Stimulated activated CD8-positive, alpha-beta memory T cell treated with anti-CD3 and anti-CD28 coated beads, Interleukin-2, amount 100 ng/mL, for 1 hour (primary cell): ENCODE measurements at places on chromosomes 3 and 15.

- no peak for DNase-seq
Observed at GRCh38 chr3:68936856-68937255, 4.5 kb upstream of the TAFA4 start.

DNA sequence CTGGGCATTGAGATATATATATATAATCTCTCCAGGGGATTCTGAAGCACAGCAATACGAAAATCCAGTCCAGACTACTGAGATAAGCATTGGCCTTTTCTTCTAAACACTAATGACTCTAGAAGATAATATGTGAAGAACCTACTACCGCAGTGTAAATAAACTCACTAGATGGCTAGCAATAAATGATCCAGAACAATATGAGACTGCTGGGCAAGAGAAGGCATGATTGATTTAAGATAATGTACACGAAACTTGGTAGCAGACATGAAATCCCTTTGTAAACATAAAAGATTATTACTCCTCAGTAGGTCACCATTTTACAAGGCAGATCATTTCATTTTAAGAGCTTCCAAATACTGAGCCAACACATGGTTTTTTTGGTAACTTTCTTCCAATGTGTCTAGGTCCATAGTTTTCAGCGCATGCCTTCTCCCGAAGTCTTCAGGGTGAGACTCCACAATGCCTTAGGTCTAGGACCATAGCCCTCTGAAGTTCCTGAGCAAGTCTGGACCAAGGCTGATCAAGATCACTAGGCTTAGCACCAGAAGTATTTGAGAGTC lies 193.2 kb downstream of the LRRN1 start:
- DNase-seq: no peak

DNA sequence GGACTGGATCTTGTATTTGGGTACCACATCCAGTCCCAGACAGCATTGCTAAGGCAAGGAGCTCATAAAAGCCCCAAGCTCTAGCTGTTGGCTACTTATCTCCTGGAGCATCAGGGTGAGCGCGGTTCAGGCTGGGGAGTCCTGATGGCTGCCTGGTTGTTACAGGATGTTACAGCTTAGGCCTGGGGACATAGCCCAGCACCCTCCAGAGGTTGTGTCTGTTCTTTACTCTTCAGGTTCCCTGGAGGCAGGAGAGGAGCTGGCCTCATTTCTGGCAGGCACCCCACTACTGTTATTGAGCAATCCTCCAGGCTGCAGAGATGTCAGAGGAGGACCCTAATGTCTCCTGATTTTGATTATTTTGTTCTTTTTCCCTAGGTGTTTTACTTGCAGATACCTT lies 26.6 kb downstream of the APBA2 start:
- DNase-seq: no peak

GRCh38 chr3:37479981-37480380 lies 305.6 kb upstream of the LRRFIP2 start:
- DNase-seq: no peak

DNA sequence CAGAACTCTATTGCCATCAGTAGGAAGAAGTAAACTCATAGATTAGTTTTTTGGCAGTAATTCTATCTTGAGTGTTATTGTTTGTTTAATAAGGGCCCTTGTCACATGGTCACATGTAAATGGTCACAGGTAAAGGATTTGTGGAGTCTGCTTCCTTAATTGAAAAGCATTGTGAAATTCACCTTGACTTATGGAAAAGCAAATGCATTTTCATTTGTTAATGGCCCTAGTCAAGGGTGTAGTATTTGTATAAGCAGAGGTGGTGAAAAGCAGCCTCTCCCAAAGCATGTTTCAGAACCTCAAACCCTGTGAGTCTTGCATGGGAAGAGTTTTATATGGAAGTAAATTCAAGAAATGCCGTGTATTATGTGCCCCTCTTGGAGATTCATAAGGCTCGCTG lies 197.5 kb upstream of the NR2E3 start:
- DNase-seq: no peak
